Lung microvascular endothelial cell (primary cell): ENCODE measurements at places on chromosomes 2 and 18. TPM values are rescaled to one million over a fixed set of nuclear protein-coding genes. Genes with fewer than 3 reads are reported as not detected.

ADRA2B gene
- 0.22 TPM in 1 of 2 replicates, not detected in the other for total RNA-seq

PRKAG3 gene
- total RNA-seq = not detected in 2 replicates

RAB27B gene
- total RNA-seq = under 0.01 TPM in 1 of 2 replicates, not detected in the other

RGPD3 gene
- total RNA-seq = under 0.01 TPM in 2 replicates

SCN9A gene
- total RNA-seq = under 0.01 and 0.22 TPM in 2 replicates
